Stimulated activated CD8-positive, alpha-beta memory T cell treated with anti-CD3 and anti-CD28 coated beads, Interleukin-15, amount 100 ng/mL, for 24 hours (primary cell): ENCODE measurements at places on chromosomes 7 and 10.

GRCh38 chr10:124525751-124526600, 64.4 kb downstream of the LHPP start:
- no peak for DNase-seq

DNA sequence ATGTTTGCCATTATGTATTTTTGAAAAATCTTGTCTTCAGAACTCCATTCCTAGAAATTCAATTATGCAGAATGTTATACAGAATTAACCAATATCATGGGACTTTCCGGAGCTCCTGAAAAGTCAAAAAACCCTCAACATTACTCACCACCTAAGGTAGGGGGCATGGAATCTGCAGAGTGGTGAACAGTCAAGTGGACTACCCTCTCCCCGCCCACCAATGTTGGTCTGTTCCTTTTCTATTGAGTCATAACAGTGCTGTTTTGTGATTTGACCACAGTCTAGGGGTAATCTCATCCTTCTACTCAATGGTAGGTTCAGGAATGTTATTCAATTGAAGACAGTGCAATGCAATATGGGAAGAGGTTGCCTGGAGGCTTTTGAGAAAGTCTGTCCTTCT, 130.5 kb upstream of the HABP2 start:
- no peak for DNase-seq

DNA sequence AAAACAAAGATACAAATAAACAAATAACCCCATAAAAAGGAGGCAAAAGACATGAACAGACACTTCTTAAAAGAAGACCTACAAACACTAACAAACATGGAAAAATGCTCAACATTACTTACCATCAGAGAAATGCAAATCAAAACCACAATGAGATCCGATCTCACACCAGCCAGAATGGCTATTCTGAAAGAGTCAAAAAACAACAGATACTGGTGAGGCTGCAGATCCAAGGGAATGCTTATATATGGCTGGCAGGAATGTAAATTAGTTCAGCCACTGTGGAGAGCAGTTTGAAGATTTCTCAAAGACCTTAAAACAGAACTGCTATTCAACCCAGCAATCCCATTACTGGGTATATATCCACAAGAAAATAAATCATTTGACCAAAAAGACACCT, 80.4 kb upstream of the NRP1 start:
- DNase-seq: no peak

DNA sequence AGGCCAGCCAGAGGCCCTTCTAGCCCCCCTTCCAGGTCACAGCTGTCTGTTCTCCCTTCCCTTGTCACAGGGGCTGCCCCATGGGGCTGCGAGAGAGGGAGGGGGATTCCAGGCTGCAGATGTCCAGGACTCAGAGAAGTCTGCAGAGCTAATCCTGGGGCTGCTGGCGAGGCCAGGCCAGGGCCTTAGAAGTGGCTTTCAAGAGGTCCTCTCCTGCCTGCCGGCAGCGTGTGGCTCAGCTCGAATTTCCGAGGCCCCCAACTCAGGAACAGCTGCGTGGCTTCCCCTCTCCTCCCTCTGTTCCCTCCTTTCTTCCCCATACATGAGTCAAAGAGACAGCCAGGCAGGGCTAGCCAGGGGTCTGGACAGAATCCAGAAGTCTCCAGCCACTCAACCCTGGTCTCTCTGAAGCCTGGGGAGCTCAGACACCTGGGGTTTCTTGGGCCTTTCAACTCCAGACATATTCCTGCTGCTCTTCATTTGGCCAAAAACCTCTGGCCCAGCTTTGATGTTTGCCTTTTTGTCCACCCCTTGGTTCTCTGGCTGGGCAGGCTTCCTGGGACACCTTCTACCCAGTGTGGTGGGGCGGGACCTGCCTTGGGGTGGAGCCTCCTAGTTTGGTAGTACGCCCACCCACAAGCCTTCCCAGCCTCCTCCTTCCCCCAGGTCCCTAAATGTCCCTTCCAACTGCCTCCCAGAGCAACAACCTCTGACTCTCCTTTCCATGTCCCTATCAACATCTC, 21.8 kb upstream of the EIF5AL1 start:
- no peak for DNase-seq

GRCh38 chr10:118670472-118671124, 75.2 kb upstream of the PRLHR start:
- DNase-seq: no peak

- DNase-seq: peak; percentile 15
These were observed 155.5 kb downstream of the COBL start for GRCh38 chr7:51160990-51161615.

- no peak for DNase-seq
These were observed 5.0 kb upstream of the TNS3 start for GRCh38 chr7:47586925-47587324.

GRCh38 chr10:71632200-71632820, 87.3 kb downstream of the C10orf105 start:
- DNase-seq: no peak

DNA sequence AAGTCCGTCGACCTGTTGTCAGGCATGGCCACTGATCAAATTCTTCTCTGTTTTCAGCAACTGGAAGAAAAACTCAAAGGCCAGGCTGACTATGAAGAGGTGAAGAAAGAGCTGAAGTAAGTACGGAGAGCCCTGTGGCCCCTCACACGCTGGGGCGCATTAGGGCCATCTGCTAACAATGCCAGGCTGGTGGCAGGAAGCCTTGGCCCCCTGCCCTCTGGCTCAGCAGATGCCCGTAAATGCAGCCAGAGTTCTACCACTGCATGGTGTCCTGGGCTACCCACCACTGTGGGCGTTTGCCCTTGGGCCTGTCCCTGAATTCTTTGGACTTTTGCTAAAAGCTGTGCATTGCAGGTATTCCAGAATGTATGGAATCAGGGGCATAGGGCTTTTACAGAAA, 96.9 kb upstream of the SH2B2 start:
- no peak for DNase-seq

DNA sequence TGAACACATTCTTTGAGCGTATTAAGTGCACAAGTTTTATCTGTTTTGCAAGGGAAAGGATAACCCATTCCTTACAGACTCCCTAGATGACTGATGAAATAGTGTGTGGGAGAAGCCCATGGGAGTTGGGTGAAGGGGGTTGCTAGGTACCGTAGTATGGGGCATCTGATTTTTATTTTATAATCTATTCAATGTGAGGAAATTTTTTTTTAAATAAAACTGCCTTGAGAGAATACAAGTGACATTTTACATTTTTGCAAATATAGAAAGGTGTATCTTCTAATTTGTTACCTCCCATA, 1.4 kb downstream of the BTAF1 start:
- no peak for DNase-seq

DNA sequence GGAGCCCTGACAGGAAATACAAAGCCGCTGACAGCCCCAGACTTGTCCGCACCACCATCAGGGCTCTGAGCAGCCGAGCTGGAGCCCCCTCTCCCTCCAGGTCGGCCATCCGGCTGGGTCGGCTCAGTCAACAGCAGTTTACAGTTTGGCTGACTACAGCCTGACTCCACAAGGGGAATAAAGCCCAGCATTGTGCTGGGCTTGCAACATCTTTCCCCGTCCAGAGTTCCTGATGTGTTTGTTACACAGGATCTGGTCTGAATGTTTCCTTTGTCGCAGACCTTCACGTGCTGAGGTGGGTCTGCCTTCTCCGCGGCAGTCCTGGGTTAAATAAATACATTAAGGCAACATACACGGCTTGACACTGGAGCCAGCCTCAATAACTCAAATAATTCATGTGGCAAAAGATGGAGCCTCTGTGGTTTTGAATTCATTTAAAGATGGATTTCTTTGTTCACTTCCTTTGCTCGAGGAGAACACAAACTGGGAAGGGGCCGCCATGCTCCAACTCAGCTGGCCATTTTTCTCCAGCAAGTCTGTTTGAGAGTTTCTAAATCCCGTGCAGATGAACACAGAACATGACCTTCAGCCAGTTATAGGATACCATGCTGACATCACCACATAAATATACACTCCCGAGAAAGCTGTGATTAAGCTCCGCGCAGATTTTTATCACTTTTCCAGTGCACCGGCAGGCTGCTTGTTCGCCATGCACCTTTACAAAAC, 192.1 kb downstream of the WDR11 start:
- no peak for DNase-seq

DNA sequence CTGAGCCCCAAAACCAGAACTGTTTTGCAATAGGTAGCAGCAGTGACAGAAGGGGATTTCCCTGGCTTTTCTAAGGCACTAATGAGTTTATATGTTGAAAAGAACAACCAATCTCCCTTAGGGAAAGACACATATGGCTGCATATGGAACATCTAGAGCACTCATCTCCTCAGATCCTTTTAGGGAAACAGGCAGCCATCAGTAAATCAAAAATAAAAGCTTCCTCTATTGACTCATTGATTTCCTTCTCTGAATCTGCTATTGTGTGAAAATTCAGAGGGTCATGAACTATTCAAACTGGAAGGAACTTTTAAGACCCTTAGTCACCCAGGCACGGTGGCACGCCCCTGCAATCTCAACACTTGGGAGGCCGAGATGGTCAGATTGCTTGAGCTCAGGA, 110.9 kb upstream of the NANOS1 start:
- no peak for DNase-seq

- no peak for DNase-seq
These were observed 84.8 kb downstream of the OAT start for GRCh38 chr10:124333931-124334330.

- no peak for DNase-seq
These were observed 293.0 kb upstream of the AKR1E2 start for GRCh38 chr10:4532976-4533375.

GRCh38 chr10:104277785-104278184, 8.8 kb downstream of the GSTO2 start:
- no peak for DNase-seq

DNA sequence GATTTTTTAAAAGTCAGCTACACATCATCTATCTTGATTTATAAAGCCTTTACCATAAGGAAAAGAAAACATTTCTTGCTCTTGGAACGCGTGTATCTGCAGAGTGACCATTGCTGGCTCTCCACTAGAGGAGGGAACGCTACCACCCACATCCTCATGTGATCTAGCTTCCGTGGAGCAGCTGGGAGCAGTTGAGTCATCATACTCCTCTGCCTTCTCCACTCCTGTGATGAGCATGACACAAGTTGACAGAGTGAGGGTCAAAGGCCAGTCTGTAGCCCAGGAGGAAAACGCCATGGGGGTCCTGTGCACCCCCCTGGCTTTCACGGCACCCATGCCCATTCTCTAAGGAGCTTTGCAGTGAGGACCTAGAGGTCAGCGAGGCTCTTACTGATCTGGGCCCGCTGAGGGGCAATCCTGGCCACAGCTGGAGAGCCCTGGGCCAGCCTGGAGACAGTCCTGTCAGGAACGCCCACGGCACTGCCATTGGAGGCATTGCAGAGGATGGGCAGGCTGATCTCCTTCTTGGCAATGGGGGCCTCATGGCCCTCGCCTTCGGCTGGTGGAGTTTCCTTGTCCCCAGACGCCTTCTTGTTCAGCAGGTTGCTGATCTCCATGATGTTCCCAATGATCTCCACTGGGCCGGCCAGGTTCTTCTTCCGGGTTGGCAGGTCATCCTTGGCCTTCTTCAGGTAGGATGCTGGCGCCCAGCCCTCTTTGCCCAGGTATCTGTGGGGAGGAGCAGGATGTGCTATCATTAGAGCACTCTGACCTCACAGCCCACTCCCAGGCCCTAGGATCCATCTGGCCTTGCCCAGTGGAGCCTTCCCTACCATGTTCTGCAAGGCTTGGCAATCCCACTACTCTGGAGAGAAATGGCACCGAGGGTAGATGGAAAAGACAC, 119.2 kb downstream of the NEURL1 start:
- no peak for DNase-seq

DNA sequence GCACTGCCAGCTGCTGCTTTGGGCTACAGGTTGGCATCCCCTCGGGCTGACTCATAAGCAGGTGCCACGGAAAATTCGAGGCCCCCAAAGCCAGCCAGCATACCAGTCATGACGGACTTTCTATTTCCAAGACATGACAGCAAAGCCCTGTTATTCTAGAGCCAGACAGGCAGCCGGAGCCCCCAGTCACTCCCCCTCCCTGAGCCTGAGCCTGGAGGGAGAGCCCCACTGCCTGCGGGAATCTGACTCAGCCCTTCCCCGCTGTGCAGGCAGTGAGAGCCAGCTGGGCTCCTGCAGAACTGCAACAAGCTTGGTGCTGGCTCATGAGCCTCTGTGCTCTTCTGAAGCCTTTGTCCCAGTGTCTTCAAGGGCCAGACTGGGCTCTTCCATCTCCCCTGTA, 15.8 kb downstream of the BTBD16 start:
- DNase-seq: no peak

GRCh38 chr7:95777269-95777668, 4.9 kb downstream of the DYNC1I1 start:
- DNase-seq: no peak

DNA sequence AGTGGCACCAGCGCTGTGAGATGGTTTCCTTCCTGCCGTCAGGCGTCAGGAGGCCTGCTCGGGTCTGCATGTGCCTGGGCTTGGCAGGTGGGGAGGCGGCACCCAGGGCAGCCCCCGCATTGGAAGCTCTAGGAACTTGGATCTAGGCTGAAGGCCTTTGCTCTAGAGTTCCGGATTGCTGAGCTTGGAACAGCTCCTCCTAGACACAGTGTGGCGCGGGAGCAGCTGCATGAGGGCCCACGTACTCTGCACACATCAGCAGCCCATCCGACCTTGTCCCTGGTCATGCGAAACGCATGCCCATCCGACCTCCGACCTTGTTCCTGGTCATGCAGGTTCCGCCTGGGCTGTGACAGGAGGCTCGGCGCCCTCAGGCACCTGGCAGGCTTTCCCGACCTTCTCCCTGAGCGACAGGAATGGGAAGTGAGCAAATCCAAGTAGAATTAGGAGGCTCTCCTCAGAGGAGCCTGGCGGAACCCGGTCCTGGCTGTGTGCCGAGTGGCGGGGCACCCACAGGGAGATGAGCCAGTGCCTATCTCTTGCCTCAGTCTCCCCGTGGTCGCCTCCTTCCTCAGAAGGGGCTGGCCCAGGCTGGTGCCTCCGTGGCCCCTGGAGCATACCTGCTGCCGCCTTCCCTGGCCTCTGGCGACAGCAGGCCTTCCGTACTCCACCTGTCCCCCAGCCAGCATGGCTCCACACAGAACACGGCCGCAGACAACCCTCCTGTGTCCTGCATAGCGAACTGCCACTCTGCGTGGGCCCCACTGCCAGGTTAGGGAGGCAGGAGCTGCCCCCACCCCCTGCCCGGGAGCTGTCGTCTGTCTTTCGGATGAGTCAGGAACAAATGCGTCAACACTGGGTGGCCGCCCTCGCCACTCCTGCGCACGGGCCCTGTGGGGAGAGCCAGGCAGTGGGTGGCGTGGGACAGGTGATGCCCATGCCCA, 12.0 kb downstream of the GET4 start:
- DNase-seq: no peak

GRCh38 chr7:27183682-27184336, 1.2 kb downstream of the HOXA11 start:
- DNase-seq: no peak

DNA sequence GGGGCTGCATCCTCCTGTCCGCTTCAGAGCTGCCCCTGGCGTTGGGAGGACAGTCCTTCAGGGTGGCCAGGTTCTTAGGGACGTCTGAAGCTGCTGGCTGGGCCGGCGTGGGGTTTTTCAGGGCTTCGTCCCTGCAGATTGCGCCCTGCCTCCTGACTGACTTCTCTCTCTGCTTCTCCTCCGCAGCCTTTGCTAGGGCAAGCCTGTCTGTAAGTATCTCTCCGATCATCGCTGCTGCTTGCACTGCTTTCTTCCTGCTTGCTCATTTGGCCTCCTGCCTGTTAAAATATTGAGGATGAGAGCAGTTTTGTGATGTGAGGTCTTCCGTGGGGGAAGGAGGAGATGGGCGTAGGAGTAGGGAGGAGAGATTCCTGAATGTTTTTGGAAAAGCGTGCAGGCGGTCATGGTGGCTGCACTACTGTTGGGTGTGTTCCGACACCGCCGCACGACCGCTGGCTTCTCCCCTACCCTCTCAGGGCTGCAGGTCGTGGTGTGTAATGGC, 25.3 kb downstream of the PFKFB3 start:
- DNase-seq: no peak
